ENCODE measurements at places on chromosomes 6 and 20.

DNA sequence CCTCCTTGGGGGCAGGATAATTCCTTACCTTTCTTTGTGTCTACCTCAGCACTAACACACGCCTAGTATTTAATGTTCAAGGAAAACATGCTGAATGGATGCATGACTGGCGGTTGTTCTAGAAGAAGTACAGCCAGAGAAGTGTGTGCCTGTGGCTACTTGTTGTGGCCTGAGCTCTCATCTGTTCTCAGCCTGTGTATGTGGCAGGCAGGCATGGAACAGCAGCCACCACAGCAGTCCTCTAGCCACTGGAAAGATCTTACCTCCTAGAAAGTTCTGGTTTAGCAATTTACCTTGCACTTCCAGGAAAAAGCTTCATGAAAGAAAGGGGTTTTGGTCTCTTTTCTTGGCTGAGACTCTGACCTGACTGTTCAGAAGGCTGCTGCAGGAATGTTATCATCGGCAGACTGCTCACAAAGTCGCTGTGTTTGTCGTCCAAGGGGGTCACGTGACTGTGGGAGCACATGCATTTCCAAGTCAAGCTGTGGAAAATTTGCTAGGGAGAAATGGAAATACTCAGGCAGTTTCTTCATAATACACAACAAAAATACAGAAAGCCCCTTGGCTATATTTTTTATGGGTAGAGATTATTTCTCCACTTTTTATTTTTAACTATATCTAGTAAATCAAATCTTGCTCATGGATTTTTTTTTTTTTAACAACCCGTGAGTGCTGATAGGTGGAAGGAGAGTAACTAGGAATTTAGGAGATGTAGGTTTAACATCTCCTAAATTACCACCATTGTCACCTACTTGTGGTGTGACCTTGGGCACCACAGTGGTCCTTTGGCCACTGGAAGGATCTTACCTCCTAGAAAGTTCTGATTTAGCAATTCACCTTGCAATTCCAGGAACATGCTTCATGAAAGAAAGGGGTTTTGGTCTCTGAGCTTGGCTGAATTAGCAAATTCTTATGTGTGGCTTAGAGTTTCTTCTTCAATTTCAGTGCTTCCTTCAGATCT, 110.8 kb upstream of the GPR6 start:
- DNase-seq, result no peak

DNA sequence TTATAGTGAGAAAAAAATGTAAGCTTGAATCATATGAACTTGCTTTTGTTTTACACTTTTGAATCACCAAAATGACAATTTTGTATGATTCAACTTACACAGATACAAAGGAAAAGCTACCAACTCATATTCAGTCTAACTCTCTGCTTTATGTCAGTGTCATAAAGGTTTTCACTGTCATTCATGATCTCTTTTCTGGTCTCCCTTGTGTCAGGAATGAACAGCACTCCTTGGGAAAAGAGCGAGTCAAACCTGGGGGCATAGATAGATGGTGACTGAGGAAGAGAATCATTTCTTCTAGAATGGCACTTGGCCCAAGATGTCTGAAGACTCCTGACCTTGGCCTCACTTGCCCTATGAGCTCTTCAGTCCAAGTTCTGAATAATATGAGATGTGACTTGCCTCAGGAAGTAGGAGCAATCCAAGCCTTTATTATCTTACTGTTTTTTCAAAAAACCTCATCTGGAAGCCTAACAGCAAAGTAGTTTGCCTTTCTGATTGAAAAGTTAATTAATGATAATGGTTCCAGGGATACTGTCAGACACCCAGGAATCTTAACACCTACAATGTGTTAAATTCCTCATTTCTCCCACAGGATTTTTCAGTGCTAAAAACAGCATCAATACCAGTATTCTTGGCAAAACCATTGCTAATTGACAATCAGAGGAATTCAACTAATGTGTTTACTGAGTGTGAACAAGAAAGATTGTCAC, 270.0 kb upstream of the HSF2 start:
- DNase-seq, result no peak

DNA sequence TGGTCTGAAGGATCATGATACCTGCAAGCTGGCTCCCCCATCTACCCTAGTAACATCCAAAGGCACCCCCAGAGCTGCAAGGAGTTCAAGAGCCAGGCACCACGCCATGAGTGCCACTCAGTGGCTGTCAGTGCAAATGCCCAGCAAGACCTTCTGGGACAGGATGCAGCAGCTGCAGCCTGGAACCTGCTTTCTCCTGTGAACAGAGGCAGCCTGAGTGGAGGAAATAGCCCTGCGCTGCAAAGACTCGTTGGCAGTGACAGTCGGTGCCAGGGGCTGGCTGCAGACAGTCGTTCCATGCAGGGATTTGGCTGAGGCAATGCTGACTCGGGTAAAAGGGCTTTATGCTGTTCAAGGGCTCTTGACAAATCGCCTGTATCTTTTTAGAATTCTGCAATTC, 15.7 kb upstream of the SSTR4 start:
- DNase-seq, result no peak

GRCh38 chr6:150293423-150294173, 75.2 kb upstream of the IYD start:
- no peak for DNase-seq

GRCh38 chr6:143401068-143401446, 49.4 kb downstream of the ADAT2 start:
- no peak for DNase-seq

- DNase-seq, result no peak
Observed at GRCh38 chr20:53736757-53737395, 143.2 kb upstream of the ZNF217 start.

DNA sequence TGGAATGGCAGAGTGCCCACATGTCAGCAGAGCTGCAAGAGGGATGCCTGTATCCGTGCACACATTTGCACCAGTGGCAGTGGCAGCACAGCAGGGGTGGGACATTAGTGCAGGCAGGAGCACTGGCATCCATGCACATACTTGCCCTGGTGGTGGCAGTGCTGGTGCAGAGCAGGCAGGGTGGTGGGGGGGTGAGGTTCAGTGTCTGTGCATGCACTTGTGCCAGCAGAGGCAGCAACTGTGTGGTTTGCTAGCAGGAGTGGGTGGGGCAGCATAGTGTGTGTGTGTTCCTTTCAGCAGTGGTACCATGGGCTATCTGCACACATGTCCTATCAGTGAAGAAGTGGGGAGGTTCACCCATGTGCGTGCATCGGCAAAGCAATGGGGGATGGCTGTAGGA, 151.6 kb downstream of the EPM2A start:
- DNase-seq, result no peak

GRCh38 chr6:46042355-46042999, 26.8 kb upstream of the CLIC5 start:
- no peak for DNase-seq

DNA sequence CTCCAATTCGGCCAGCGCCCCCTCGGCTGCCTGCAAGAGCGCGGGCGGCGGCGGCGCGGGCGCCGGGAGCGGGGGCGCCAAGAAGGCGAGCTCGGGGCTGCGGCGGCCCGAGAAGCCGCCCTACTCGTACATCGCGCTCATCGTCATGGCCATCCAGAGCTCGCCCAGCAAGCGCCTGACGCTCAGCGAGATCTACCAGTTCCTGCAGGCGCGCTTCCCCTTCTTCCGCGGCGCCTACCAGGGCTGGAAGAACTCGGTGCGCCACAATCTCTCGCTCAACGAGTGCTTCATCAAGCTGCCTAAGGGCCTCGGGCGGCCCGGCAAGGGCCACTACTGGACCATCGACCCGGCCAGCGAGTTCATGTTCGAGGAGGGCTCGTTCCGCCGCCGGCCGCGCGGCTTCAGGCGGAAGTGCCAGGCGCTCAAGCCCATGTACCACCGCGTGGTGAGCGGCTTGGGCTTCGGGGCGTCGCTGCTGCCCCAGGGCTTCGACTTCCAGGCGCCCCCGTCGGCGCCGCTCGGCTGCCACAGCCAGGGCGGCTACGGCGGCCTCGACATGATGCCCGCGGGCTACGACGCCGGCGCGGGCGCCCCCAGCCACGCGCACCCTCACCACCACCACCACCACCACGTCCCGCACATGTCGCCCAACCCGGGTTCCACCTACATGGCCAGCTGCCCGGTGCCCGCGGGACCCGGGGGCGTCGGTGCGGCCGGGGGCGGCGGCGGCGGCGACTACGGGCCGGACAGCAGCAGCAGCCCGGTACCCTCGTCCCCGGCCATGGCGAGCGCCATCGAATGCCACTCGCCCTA, 963 bp downstream of the FOXF2 start:
- DNase-seq, result no peak

DNA sequence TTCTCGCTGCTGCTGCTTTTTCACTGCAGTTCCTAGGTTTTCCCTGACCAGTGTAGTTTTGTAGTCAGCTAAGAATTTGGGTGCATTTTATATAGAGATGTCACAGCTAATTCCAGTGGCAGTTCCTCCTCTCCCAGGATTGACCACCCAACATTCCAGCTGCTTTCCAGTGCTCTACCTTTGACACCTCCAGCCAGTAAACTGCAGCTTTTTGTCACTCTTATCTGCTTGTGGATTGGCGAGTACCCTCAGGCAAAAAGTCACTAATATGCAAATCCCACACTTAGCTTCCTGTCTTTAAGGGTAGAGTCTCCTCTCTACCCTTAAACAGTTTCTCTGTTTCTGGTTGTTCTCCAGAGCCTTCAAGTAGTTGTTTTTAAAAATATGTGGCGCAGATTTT, 146.9 kb upstream of the KCNG1 start:
- DNase-seq, result no peak

GRCh38 chr6:127972815-127973214, 72.0 kb upstream of the THEMIS start:
- no peak for DNase-seq

GRCh38 chr6:111417946-111418345, 65.1 kb downstream of the REV3L start:
- no peak for DNase-seq

DNA sequence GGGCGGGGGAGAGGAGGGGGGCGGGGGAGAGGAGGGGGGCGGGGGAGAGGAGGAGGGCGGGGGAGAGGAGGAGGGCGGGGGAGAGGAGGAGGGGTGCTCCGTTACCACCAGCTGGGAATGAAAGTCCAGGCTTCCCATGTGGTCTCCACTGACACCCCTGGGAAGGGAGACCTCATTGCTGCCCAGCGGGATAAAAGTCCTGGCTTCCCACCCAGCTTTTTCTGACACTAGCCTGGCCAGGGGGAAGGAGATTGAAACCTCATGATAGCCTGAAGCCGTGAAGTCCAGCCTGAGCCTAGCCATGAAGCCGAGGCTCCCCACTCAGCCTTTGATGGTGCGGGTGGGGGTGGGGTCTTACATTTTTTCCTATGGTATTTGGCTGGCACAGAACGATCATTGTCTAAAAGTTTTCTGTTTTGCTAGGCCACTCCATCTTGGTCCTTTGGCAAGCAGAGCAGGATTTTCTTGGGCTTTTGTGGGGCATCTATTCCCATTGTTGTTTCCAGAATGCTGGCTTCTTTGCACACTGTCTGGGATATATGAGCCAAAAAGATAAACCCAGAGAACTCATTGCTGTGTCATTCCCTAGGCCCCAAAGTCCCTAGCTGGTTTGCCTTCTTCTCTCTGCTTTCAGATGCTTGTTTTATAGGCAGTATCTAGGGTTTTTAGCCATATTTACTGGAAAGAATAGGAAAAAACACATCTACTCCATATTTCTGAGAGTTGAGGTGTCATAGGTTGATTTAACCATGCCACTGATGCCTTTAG, 67.9 kb upstream of the RNF24 start:
- DNase-seq, result no peak

DNA sequence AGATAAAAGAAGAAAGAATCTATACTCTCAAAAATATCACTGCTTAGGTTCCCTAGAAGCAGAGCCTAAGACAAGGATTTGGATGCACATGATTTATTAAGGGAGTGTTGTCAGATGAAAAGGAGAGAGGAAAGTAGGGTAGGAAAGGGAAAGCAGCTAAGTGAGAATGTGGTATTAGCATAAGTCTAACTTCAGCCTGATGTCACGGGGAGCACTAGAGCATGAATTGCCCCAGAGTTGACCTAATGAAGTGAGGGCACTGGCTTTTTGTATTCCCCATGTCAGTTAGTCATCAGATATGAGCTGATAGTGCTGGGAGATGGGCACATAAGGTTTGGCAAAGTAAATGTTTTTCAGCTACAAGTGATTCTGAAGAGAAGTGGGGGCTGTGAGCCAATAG, 129.0 kb upstream of the THEMIS start:
- no peak for DNase-seq

GRCh38 chr6:106112433-106112832, 26.3 kb downstream of the PRDM1 start:
- no peak for DNase-seq
